HL-60 (cell line): ENCODE measurements at places on chromosomes 2 and 18.
A peak's percentile ranks its signal among the peaks of the same experiment; 100 is the strongest.

- no peak for DNase-seq
Measured at GRCh38 chr2:196372811-196373664, 201.7 kb upstream of the STK17B start.

GRCh38 chr2:215653344-215654030, 217.6 kb upstream of the FN1 start:
- DNase-seq, result no peak

GRCh38 chr18:42373584-42373983, 418.6 kb downstream of the PIK3C3 start:
- DNase-seq, result no peak

DNA sequence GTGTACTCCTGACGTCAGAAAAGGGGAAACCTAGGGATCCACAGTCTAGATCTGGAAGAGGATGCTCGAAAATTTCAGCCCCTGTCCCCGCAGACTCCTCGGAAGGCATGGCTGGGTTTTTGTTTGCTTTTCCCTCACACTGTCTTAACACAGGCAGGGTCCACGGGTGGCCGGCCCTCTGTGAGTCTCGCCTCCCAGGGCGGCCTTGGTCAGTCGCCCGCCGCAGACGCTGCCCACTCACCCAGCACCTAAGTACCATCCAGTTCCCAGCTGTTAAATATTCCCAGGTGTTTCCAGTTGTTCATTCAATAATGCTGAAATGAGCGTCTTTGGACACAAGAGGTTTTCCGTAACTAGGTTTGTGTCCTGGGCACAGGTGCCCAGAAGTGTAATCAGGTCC, 193.2 kb downstream of the TWIST2 start:
- DNase-seq, result no peak

DNA sequence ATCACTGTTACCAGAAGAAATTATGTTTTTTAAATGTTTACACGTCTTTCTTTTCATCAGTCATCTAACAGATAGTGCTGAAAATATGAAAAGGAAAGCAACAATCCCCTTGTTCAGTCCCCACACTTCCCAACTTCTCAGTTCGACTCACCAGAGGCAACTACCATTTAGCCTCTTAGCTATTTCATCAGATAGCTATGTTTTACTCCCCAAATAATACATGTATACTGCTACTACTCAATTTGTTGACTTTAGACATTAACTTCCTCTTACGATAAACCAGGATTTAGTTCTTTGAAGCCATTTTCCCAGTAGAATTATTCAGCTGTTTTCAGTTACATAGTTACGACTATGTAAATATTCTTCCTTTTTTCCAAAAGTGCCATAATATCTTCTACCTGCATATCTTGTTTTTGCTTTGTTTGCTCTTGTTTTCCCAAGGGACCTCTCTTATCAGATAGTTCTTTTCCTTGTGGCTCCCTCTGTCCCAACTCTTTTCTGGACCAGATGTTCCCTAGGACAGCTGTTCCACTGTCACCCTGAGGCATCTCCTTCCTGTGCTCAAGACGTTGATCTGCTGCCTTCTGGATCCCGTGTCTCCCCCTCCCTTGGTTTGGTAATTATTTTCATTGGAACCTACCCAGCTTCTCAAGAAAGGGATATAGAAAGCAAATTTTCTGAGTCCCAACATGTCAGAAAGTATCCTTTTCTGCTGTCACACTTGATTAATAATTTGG, 289.3 kb upstream of the TANK start:
- DNase-seq, result no peak

- DNase-seq, result peak; percentile 78
Measured at GRCh38 chr2:73071360-73072128, at the start of gene SFXN5. SFXN5 (minus strand) TSS chr2:73071712; CDS start chr2:73071705, 7 bp downstream.

GRCh38 chr2:171798156-171798820, 95.8 kb downstream of the SLC25A12 start:
- peak; percentile 25 for DNase-seq

GRCh38 chr2:55399815-55400214, 19.8 kb downstream of the CCDC88A start:
- no peak for DNase-seq

GRCh38 chr2:188527141-188527540, 235.5 kb downstream of the GULP1 start:
- DNase-seq, result no peak

- DNase-seq, result no peak
Measured at GRCh38 chr18:69882965-69883668, 64.6 kb downstream of the CD226 start.

GRCh38 chr2:24493713-24494112, 2.7 kb downstream of the NCOA1 start:
- peak; percentile 27 for DNase-seq

GRCh38 chr2:9258501-9258900, 51.9 kb downstream of the ASAP2 start:
- DNase-seq, result no peak

GRCh38 chr2:66813976-66814375, 379.1 kb downstream of the MEIS1 start:
- no peak for DNase-seq

GRCh38 chr2:159054985-159055384, 86.5 kb downstream of the TANC1 start:
- no peak for DNase-seq

- no peak for DNase-seq
Measured at GRCh38 chr2:59585655-59586054, 967.8 kb downstream of the BCL11A start.

- no peak for DNase-seq
Measured at GRCh38 chr2:47007223-47007825, 91.7 kb upstream of the MCFD2 start.

DNA sequence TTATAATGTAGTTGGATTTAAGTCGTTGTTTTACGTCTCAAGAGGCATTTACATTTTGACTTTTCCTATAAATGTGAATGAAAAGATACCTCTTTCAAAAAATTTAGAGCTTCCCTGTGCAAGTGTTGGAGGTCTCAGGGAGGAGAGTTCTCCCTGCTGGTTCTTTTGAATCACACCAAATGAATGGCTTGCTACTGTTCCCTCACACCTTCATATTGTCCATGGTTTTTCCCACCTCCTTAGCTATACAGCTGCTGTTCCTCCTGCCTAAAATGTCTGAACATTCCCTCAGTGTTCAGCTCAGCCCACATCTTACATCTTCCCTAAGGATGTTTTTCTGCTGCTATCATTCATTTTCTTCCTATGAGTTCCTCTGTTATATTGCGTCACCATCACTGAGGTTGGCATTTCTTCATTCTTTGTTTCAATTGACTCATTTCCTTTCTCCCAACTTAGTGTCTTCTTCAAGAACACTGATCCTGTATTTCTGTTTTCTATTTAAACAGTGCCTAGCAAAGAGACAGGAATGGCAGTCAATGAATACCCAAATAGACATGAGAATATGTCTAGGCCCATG, 46.0 kb downstream of the COX7A2L start:
- peak; percentile 59 for DNase-seq

- no peak for DNase-seq
Measured at GRCh38 chr2:1884933-1885580, 140.7 kb upstream of the PXDN start.

DNA sequence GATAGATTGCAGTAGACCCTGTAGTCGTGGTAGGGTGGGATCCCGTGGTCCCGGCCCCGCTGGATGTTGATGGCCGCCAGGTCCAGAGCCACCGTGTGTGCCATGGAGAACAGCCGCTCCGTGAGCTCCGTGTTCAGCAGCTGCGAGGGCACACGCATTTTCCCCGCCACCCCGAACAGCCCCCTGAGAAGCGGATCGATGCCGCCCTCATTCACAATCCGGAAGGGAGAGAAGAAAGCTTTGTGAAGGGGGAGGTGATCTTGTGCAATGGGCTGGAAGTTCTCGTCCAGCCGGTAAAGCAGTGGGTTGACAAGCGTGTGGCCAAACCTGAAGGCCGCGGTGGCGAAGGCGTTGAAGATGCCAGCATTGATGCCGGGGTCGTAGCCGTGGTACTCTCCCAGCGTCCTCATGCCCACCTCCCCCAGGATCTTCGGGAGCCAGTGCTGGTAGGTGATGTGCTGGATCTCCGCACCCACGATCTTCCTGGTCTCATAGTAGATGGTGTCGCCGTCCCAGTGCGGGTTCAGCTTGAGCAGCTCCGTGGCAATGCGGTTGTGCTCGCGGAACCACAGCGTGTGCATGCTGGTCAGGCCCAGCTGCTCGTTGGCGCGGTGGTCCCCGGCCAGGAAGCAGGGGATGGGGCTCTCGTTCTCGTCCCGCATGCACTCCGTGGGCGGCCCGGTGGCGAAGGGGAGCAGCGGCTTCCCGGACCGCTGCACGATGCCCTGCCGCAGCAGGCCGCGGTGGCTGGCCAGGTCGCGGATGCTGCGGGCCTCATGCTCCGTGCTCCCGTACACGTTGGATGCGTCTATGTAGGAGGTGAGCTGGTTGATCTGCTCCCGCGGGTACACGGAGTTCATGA, 95.8 kb downstream of the PXDN start:
- no peak for DNase-seq

DNA sequence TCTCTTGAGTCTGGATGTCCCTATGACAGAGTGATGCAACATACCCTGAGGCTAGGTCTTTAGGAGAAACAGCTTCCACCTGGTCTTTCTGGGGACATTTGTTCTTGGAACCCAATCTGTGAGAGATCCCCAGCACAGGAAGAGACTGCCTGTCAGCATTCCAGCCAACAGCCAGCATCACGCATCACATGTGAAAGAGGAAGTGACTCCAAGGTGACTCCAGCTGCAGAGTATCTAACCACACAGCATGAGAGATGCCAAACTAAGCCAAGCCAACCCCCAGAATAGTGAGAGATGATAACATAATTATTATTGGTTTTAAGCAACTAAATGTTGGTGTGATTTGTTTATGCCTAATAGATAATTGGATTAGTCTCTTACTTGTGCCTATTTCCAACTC, 35.7 kb downstream of the C18orf63 start:
- DNase-seq, result peak; percentile 30

- DNase-seq, result no peak
Measured at GRCh38 chr2:182971820-182972547, 66.3 kb downstream of the NCKAP1 start.

DNA sequence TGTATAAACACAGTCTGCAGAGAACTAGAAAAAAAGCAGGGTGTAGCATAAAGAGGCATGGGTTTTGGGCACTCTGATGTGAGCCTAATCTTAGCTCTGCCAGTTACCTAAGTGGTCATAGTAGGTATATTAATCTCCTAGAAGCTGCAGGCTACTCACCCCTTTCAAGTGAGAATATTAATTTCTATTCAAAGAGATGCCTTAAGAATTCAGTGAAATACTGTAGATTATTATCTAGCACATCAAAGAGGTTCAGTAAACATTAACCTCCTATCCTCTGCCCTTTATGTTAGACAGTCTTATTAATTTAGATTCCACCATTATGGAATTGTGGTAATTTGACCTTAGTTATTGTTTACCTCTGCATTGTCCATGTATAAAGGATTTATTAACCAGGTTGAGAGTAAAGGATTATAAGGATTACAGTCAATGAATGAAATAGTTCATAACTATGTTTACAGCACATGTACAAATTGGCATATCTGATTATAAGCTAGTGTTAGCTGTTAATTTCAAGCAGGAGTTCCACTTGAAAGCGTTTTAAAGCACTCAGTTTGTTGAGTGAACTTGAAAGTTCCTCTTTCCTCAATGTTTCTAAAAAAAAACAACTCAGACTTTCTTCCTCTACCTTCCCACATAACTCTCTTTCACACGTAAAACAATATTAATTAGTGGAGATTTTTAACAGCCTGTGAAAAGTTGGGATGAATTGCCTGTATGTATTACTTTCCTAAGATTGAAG, 150.6 kb upstream of the EPC2 start:
- DNase-seq, result no peak

DNA sequence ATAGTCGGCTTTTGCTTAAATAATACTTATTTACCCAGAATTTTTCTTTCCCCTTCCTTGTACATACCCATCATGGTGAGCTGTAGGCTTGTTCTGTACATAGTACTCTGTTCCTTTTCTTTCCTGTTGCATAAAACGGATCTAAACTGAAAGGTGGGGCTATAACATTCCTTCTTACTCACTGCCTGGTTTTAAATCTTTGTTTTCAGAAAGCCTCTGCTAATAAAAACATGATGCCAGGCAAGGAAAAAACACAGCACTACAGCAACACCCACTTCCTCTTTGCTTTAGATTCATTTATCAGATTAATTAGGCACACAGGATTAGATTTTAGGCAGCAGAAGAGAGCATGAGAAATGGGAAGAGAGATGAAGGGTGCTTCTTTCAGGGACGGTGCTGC, 19.6 kb upstream of the STON1 start:
- no peak for DNase-seq

GRCh38 chr2:60463249-60463648, 90.2 kb downstream of the BCL11A start:
- no peak for DNase-seq

DNA sequence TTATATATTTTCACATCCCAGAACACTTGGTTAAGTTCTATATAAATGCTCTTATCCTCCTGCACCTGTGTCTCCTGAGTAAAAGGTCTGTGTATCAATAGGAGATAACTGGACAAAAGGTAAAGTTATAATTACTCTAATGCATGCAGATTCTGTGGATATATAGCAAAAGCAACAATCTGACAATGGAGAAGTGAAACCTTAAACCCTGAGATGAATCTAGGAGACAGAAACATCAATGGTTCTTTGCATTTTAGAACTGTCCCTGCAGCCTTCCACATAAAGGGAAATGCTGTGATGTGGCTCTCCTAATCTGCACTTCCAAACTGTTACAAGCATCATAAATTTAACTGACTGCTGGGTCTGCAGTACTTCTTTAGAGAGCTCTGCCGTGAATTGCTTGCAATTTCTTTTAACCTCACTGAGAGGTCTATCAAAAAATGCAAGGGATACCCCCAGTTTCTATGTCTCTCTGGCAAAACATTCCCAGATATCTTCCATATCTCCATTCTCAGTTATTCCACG, 42.8 kb upstream of the FSIP2 start:
- DNase-seq, result no peak

- no peak for DNase-seq
Measured at GRCh38 chr2:60496475-60496874, 57.0 kb downstream of the BCL11A start.

GRCh38 chr2:97848306-97848705, 134.9 kb downstream of the ZAP70 start:
- no peak for DNase-seq

- no peak for DNase-seq
Measured at GRCh38 chr2:240714747-240715725, 23.4 kb downstream of the AQP12A start.

DNA sequence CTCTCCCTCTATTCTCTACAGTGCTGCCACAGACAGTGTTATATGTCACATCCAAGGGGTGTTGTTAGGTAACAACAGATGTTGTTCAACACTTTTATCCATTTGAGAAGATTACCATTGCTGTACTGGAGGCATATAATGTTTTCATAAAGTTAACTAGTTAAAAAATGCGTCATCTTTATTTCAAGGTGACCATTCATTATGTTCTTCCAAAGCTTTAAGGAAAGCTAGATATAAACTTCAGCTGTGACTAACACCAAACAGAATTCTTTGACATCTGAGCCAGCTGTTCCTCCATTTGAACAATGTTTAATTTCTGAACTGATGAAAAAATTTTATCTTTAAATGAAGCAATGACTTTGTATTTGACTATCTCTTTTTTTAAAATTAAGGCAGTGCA, 1099.6 kb upstream of the TMEFF2 start:
- DNase-seq, result no peak

GRCh38 chr2:42882756-42883155, 90.4 kb upstream of the HAAO start:
- DNase-seq, result no peak

- no peak for DNase-seq
Measured at GRCh38 chr2:46175419-46175818, 121.8 kb upstream of the EPAS1 start.
